HCT116 (cell line): ENCODE measurements at places on chromosomes 4 and X. TPM values are rescaled to one million over a fixed set of nuclear protein-coding genes. Genes with fewer than 3 reads are reported as not detected.
A peak's percentile ranks its signal among the peaks of the same experiment; 100 is the strongest.

Gene TXLNG
- total RNA-seq, result 22.9 TPM

Gene GASK1B
- 1.3 TPM for total RNA-seq

Gene SPIN4
- 9.0 TPM for total RNA-seq

DNA sequence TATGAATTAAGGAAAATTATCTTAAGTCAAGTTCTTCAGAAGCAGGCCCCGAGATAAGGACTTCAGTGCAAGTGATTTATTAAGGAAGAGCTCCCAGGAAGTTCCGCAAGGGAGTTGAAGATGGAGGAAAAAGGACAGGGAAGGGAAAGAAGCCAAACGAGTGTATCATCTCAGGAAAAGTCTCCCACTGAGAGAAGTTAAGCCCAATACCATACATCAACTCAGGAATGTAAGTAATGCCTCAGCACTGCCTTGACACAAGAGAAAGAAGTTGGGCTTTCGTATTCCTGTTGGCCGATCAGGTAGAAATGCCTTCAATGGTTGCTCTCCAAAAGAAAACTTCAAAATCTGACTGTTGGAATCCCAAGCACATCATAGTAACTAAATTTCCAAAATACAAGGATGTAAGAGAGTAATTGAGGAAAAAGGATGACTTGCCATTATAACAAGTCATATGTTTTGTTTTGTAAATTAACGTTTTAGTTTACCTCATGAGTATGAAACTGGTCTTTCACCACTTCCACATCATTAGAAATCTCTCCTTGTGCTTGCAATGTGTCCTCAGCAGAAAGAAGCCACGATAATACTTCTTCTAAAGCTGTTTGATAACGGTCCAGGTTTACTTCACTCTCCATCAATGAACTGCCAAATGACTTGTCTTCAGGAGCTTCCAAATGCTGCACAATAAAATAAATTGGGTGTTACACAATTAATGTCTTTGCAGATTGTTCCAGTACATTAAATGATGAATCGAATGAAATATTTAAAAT is 566.7 kb downstream of the DMD start:
- no peaks in the 10 kb centered on the region for H3K36me3 ChIP-seq
- no peak overlapping the region for H3K4me3 ChIP-seq
- H3K27me3 ChIP-seq, result no peaks in the 10 kb centered on the region
- no peak for DNase-seq
- H3K4me1 ChIP-seq, result no peaks in the 10 kb centered on the region

DNA sequence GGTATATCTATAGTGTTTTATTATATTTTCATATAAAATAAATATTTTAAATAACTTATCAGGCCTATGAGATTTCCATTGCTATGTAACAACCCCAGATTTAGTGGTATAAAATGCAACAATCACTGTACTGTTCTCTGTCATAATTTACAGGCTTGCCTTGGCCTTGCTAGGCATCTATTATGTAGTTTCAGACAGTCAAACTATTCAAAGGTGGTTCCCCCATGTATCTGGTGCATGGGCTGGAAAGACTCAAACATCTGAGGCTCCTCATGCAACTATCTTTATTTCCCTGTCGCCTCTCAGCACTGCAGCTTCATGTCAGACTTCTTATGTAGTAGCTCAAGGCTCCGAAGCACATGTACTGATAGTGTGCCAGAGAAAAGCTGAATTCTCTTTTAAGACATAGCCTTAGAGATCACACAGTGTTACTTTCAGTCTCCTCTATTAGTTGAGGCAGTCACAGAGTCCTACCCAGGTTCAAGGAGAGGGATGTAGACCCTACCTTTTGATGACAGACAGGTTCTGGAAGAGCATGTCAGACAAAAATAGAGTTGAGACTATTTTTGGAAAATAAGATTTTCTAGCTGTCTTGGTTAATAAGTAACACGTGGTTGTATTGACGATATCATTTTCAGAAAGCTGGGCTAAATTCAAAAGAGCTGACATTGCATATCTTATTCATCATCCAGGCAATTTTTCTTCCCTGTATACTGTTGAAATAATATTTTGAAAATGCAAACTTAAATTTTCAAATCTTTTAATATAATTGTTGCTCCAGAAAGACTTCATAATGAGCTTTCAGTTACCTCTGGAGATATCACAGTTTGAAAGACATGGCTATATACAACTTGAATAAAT is 19.4 kb downstream of the MTTP start:
- no peak overlapping the region for H3K27ac ChIP-seq

GRCh38 chr4:41822325-41822724 is 73.8 kb upstream of the PHOX2B start:
- peaks cover 92% of the 10 kb centered on the region for H3K27me3 ChIP-seq
- no peak overlapping the region for H3K4me3 ChIP-seq
- no peaks in the 10 kb centered on the region for H3K4me1 ChIP-seq

GRCh38 chrX:42818151-42818921 is 40.4 kb upstream of the PPP1R2C start:
- H3K4me1 ChIP-seq, result no peaks in the 10 kb centered on the region
- no peak for DNase-seq
- no peak overlapping the region for H3K27ac ChIP-seq
- no peak overlapping the region for H3K4me3 ChIP-seq
- H3K27me3 ChIP-seq, result no peaks in the 10 kb centered on the region

GRCh38 chr4:92253550-92253949 is 50.2 kb upstream of the GRID2 start:
- no peak overlapping the region for H3K4me3 ChIP-seq
- H3K4me1 ChIP-seq, result no peaks in the 10 kb centered on the region
- no peak for DNase-seq
- H3K36me3 ChIP-seq, result no peaks in the 10 kb centered on the region
- H3K27me3 ChIP-seq, result no peaks in the 10 kb centered on the region

Gene GPR78
- total RNA-seq, result not detected

DNA sequence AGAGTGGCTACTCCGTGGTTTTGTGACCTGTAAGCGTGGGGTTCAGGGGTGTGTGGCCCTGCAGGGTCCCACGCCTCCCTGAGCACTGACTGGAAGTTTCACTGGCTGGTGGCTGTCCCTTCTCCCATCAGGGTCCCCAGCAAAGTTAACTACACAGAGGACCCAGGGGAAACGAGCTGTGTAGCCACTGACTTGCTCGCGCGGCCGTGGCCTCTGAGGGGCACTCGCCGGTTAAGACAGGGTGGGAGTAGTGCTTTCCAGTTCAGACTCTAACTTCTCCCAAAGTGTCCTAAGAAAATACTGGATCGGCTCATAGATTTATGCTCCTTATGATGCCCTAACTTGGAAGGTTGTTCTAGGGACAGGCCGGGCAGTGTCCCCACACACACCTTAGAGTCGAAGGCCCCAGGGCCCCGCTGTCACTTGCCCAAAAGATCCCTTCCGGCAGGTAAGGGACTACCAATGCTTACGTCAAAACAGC is 28.2 kb downstream of the NELFA start:
- no peak overlapping the region for H3K4me3 ChIP-seq
- no peak for DNase-seq
- H3K36me3 ChIP-seq, result peaks cover 43% of the 10 kb centered on the region
- no peaks in the 10 kb centered on the region for H3K27me3 ChIP-seq
- no peak overlapping the region for H3K27ac ChIP-seq

DNA sequence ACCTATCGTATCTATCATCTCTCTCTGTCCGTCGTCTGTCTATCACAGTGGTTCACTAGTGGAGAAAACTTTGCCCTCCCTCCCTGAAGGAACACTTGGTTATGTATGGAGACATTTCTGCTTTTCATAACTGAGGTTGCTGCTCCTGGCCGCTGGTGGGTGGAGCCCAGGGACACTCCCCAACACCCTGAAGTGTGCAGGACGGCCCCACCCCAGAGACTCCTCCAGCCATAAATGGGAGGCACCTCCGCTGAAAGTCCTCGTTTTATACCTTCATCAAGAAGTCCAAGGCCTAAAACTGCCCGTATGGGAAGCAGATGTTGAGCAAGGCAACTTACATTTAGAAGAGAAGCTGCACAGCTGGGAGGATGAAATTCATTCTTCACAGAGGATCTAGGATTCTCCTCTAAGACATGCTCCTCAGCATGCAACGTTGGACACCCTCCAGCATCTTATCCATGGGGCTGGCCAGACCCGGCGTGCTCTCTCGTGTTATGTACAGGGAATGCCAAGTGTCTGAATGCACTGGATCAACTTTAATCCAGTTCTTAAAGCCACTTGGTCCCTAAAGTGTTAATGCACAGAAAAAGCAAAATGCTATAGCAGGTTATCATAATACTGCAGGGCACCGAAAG is 43.5 kb downstream of the PRKX start:
- H3K27ac ChIP-seq, result no peak overlapping the region
- no peaks in the 10 kb centered on the region for H3K36me3 ChIP-seq

DNA sequence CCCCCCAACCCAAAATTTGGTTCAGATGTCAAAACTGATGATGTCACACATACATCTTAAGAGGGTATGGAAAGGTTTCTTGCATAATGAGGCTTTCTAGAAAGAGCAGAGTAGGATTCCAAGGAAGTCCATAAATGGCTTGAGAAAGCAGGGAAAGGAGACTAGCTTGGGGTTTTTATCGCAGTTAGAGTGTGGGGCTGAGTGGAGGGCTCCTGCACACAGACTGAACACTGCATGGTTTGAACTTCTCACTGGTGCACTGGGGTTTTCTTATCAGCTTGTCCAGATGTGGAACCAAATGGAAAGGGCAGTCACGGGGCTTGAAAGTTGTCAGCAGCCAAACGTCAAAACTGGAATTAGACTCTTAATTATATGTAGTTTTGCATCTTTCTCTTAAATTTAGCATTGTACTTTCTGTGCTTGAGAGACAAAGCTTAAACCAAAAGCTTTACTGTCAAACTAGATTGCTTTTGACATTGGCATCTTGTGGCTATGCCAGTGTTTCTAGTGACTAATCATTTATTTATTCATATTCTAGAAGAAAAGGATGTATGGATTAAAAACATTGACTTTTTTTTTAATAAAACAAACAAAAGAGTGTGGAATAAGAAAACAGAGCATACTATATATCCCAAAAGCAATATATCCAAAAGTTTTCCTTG is 78.3 kb upstream of the STIM2 start:
- peaks cover 6% of the 10 kb centered on the region for H3K4me1 ChIP-seq
- H3K4me3 ChIP-seq, result no peak overlapping the region
- DNase-seq, result no peak
- H3K27ac ChIP-seq, result no peak overlapping the region
- H3K36me3 ChIP-seq, result no peaks in the 10 kb centered on the region

DNA sequence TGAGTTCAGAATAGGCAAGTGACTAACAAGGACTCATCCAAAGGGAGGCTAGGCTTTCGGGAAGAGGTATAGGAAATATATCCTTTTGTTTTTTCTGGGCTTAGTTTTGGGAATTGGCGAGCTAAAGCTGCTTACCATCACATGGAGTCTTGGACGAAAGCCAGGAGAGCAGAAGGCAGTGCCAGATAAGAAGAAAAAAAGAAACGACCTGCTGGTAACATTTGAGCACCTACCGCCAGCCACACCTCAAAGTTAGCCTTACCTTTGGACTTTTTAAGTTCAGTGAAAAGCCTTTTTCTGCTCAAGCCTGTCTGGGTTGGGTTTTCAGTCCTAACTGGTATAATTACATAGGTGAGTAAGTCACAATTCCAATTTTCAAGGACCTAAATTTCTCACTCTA is 85.1 kb upstream of the LCORL start:
- no peaks in the 10 kb centered on the region for H3K4me1 ChIP-seq
- H3K4me3 ChIP-seq, result no peak overlapping the region
- no peaks in the 10 kb centered on the region for H3K36me3 ChIP-seq
- peaks cover 21% of the 10 kb centered on the region for H3K27me3 ChIP-seq
- no peak for DNase-seq
- H3K27ac ChIP-seq, result no peak overlapping the region

Gene PNMA6A
- not detected for total RNA-seq

Gene RPL34
- 1,359 TPM for total RNA-seq

DNA sequence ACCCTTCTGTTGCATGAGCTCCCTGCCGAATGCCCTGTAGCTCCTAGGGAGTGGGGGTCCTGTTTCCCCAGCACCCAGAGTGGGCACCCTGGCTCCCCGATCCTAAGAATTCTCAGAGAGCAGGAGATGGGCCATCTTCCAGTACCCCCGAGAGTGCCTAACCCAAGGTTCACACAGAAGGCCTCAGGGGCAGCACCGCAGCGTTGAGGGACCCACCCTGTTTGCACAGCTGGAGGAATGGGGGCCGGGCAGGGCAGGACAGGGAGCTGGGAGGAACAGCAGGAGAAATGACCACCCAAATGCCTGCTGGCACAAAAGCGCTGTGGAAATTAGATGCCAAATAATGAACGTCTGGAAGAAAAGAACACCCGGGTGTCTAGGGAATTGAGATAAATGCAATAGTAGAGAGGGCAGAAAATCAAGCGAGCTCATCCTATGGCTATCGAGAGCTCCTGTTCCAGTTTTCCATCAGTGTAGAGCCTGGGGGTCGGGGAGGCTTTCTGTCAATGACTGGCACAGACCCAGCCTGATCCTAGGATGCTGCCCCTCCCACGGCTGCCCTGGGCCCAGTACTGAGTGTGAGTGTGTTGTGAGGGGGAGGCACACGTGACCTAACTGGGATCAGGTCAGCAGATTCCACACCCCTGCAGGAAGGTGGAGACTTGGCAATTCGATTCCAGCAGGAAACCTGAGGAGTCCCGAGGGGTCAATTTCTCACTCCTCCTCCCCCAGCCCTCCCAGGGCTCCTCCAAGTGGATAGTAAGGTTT is 25.7 kb downstream of the SEPTIN6 start:
- no peaks in the 10 kb centered on the region for H3K27me3 ChIP-seq
- H3K4me1 ChIP-seq, result no peaks in the 10 kb centered on the region
- no peak for DNase-seq
- H3K27ac ChIP-seq, result no peak overlapping the region
- no peaks in the 10 kb centered on the region for H3K36me3 ChIP-seq

GRCh38 chrX:156008915-156009314 is 11.4 kb downstream of the IL9R start:
- H3K4me1 ChIP-seq, result no peaks in the 10 kb centered on the region
- H3K27ac ChIP-seq, result no peak overlapping the region
- no peak for DNase-seq

DNA sequence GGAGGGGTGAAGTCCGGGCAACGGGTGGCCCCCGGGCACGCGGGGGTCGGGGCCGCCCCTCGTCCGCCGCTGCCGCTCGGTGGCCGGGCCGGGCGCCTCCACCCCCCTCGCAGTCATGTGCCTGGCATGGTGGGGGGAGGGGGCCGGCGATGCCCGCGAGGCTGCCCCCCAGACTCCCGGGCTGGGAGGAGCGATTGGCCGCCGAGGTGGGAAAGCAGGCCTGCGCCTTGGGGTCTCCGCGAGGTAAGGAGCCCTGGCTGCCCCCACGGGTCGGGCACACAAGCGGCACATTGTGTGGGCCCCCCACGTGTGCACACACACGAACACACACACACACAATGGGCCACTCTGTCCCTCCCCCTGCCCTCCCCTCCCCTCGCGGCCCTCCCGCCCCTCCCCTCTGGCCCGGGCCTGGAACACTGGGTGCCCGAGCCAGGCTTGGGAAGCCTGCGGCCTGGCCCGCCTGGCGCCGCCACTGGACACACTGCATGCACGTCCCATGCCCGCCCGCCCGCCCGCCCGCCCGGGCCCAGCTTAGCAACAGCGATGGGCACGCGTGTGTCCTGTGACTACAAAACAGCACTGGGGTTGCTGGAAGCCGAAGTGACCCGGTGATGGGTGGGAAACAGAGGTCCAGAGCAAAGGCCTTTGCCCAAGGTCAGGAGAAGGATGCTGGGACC is 1.3 kb downstream of the SLC6A8 start:
- H3K27me3 ChIP-seq, result no peaks in the 10 kb centered on the region
- H3K36me3 ChIP-seq, result no peaks in the 10 kb centered on the region
- no peak for DNase-seq
- peak overlapping the region; percentile 55 for H3K4me3 ChIP-seq
- peak overlapping the region; percentile 74; the same call in 1 of the 2 replicates for H3K27ac ChIP-seq
- peaks cover 4% of the 10 kb centered on the region; the same call in 1 of the 2 replicates for H3K4me1 ChIP-seq

- H3K4me3 ChIP-seq, result no peak overlapping the region
- no peak for DNase-seq
- peaks cover 6% of the 10 kb centered on the region; the same call in 1 of the 2 replicates for H3K27me3 ChIP-seq
- H3K27ac ChIP-seq, result no peak overlapping the region
- H3K4me1 ChIP-seq, result no peaks in the 10 kb centered on the region
Observed at GRCh38 chr4:146212781-146213180, 1.6 kb upstream of the REELD1 start.

Gene SLC9B2
- 18.3 TPM for total RNA-seq
